Muscle of leg (tissue), 16 donors: ENCODE measurements at places on chromosomes 1 and 21. TPM values are rescaled to one million over a fixed set of nuclear protein-coding genes. Genes with fewer than 3 reads are reported as not detected.

DNA sequence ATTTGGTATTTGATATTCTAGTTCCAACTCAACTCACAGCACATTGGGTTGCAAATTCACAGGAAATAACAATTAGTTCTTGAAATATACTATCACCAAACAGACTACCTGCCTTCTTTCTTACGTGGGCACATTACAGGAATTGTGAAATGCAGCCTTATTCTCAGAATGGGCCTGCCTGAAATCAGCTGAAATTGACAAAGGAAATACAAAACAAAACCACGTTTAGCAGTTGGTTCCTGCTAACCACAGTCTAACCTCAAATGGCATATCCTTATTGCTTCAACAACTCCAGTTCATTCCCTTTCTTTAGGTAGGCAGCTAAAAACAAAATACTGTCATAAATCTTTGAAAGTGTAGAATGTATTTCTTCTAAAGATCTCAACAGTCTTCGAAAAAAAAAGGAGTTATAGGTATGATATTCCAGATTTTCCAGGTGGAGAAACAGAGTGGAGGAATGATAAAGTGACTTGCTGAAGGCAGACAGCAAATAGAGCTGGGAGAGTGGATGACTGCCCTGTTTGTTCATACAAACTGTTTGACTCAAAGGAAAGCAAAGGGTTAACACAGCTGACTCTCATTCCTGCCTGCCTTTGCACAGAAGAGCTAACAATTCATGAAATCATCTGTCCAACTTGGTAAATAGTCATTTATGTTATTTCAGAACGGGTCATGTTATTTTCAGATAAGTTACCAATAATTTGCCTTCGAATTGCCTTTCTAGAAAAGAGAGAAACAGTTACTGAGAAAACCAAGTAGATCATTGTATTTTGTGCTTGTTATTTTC lies 1.6 kb upstream of the GREM2 start:
- no peak for DNase-seq

DNA sequence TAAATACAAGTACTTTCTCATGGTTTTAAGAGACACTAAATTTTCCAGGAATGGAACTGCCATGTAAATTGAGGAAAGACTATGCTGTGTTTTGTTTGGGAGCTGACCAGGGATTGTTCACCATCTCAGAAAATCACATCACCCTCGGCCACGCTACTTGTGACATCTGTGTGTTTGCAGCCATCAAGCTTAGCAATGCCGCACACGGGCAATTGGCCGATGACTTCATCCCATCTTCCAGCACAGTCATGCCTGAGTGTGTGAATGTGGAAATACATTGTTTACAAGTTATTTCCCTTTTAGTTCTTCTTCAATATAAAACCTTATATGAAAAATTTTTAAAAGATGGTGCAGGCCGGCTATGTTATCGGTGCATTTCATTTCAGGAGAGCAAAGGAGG lies 121.6 kb downstream of the GLIS1 start:
- no peak for DNase-seq

- no peak for DNase-seq
These were observed 70.1 kb upstream of the PTBP2 start for GRCh38 chr1:96651517-96651916.

GRCh38 chr1:76463849-76464248 lies 389.3 kb downstream of the ST6GALNAC3 start:
- DNase-seq = no peak

GRCh38 chr1:39086386-39086785 lies 60.2 kb downstream of the NDUFS5 start:
- DNase-seq = no peak

DNA sequence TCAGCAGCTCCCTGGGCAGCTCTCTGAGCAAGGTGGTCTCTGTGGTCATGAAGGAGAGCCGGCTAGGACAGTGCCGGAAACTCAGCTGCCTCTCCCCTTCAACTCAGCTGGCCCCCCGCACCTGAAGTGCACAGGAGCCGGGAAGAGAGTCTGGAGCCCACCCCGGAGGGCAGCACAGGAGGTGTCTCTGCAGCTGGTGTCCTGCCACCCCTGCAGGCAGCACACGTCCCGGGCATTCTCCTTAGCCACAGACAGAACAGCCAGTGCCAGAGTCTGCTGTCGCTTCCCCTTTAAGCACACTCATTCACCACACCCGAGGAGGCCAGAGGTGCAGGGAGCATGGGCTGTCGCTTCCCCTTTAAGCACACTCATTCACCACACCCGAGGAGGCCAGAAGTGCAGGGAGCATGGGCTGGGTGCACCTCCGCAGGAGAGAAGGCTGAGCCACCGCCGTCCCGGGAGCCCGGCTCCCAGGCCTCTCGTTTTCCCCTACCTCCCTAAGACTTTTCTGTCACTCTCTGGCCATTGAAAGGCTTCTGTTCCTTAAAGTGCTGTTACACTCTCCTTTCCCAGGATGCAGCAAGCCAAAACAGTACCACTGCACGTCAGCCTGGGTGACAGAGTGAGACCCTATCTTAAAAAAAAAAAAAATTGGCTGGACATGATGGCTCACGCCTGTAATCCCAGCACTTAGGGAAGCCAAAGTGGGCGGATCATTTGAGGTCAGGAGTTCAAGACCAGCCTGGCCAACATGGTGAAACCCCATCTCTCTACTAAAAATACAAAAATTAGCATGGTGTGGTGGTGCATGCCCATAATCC lies 16.9 kb upstream of the SAMD11 start:
- peak; percentile 32 for DNase-seq

GRCh38 chr1:3125078-3125477 lies 56.1 kb downstream of the PRDM16 start:
- no peak for DNase-seq

GRCh38 chr1:34885405-34886247 lies 26.1 kb upstream of the SMIM12 start:
- no peak for DNase-seq

GRCh38 chr1:66606362-66607065 lies 72.6 kb downstream of the SGIP1 start:
- DNase-seq = no peak

DNA sequence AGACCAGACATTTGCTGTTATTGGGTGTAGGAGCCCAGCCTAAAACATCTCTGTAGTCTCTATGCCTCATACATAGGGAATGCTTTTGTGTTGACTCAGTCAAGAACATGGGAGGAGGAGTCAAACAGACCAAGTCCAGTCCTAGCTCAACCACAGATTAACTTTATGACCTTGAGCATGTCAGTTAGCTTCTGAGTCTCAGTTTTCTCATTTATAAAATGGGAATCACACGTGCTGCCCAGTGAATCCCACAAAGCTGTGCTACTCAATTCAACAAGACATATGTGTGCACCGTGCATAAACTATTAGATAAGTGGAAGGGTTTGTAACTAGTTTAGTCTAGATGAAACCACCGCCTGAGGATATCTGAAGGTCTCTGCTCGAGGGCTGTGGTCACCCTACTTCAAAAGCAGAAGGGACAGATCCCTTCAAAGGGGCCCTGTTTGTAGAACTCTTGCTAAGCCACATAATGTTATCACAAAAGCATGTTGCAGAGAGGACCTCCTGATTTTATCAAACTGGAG lies 109.5 kb upstream of the NFIA start:
- DNase-seq = no peak

DNA sequence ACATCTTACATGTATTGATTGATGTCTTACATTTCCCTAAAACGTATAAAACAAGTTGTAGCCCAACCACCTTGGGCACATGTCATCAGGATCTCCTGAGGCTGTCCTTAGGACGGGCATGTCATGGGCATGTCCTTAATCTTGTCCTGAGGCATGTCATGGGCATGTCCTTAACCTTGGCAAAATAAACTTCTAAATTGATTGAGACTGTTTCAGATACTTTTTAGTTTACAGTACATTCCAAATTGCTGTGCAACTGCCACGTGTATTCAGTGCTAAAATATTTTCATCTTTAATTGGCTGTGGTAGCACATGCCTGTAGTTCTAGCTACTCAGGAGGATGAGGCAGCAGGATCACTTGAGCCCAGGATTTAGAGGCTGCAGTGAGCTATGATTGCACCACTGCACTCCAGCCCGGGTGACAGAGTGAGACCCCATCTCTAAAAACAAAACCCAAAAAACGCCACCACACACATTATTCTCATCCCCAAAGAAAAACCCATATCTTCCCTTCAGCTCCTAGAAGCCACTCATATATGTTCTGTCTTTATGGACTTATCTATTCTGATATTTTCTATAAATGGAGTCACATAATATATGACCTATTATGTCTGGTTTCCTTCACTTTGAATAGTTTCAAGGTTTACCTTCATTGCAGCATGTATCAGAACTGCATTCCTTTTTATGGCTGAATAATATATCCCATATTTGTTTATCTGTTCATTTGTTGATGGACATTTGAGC lies 96.0 kb upstream of the BTG3 start:
- DNase-seq = no peak

DNA sequence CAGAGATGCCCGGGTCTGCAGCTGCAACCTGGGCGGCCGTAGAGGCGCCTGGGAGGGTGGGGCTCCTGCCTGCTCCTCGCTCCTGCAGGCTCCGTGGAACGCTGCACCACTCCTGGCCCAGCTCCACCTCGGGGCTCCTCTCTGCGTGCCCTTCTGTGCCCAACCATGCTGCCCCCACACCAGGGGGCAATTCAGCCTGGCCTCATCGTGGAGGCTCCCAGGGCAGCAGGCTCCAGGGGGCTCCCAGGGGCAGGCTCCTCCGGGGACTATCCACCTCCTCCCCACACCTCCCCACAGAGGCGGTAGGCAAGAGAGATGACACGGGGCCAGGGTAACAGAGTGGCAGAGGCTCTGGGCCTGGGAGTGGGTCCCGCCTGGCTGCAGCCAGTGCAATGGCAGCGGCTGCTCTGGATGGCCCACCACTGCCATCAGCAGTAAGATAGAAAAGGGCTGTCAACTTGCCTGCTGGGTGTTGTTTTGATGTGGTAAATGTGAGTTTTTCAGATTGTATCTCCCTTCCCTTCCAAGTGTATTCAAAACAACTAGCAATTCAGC lies 22.4 kb upstream of the LRRC8C start:
- no peak for DNase-seq

DNA sequence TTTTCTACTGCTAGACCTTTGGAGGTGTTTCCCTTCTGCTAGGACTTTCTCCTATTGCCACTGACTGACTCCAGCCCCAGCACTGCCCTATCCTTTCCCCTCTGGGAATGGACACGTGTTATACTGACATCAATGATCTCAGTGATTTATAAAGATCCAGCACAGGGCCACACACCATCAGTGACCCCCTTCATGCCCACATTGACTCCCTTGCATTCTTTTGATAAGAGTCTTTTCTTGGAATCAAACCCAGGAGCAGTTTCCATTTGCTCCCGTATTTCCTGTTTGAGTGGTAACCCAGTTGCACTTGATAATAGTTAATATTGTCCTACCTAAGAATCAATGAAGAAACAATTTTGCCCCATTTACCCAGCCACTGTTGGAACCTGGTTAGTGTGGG lies 501.0 kb upstream of the USP24 start:
- DNase-seq = no peak

DNA sequence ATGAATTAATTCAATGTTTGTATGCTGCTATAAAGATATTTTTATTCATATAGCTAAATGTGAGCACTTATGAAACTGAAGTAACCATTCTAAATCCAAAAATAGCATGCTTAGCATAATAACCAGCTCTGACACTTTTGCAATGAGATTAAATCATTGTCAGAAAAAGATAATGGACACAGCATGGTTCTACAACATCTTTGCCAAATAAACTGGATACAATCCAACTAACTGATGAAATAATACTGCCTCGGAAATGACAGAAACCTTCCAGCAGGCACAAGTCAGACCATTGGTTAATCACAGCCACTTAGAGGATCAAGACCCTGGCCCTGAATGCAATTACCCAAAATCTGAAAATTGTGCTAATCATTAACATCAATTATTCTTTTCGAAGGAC lies 592.7 kb upstream of the ADGRL4 start:
- DNase-seq = no peak

DNA sequence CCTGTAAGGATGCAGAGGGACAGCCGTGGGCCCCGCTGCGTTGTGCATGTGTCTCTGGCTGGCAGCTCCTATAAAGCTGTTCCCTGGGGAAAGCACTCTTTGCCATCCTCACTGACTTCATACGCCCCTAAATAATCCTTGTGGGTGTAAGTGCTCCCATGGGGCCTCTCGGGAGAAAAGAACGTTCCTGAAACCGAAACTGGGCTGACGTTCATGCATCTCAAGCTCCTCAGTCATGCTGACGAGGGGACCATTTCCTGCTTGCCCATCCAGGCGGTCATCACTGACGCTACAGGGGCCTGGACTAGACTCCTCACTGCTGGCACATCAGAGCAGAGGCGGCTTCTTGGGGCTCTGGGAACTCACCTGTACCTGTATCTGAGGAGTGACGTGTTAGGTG lies 73.1 kb upstream of the USP24 start:
- no peak for DNase-seq

DNA sequence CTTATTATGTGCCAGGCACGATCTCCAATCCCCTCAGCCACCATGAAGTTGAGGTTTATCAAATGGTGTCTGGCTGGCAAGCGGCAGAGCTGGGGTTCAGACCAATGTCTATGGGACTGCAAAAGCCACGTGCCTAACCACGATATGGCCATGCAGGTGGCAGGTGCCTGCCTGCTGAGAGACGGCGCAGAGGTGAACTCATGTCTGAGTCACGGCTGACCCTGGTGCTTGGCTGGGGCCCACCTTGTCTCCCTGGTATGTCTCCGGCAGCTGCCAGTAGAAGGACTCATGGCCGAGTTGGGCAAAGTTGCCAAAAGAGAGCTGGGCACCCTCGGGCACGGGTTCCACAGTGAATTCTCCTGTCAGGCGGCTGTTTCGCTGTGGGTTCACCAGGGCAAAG lies 59.9 kb downstream of the LDLRAD2 start:
- DNase-seq = no peak

DNA sequence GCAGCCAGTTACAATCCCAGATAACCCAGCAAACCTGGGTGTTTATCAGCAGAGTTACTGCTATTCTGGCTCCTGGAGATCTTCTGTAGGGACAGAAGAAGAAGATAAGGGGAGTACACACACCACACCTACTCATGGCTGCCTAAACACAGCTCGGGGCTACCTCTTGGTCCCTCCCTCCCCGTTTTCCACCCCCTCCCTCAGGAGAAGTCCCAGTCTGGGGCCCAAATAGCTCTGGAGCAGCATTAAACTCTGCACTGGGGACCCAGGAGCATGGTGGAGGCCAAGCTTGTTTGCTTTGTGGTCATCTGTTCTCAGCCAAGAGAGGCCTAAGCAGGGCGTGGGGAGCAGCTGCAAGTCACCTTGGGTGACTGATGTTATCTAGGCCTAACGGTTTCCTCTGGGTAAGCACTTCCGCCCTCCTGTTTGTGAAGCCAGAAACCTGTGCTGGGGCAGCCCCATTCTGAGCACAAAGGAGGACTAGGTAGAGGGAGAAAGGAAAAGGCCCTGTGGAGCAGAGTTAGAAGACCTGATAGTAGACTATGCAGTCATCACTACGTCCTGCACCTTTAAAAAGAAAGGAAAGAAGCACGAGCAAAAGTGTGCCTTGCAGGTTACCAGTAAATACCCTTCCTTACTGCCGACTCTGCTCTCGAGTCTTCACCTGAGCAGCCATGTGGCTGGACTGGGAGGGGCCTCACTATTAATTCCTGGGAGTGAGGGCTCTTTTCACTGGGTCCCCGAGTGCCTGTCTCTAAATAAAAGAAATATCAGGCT lies 2.0 kb upstream of the RCSD1 start:
- peak; percentile 51 for DNase-seq

Gene SYNC
- 25.0 TPM for polyA plus RNA-seq

Gene CHIA
- polyA plus RNA-seq = not detected

Gene LCK
- polyA plus RNA-seq = 0.68 TPM

Gene C1orf210
- polyA plus RNA-seq = not detected

Gene KIF14
- polyA plus RNA-seq = 2.6 TPM

Gene OR10J4
- polyA plus RNA-seq = not detected
